Kidney (tissue), 22 donors: ENCODE measurements at places on chromosomes 11 and 22. TPM values are rescaled to one million over a fixed set of nuclear protein-coding genes. Genes with fewer than 3 reads are reported as not detected.

The ACR gene
- polyA plus RNA-seq = 1.0 TPM

The OR52I2 gene
- not detected for polyA plus RNA-seq

DNA sequence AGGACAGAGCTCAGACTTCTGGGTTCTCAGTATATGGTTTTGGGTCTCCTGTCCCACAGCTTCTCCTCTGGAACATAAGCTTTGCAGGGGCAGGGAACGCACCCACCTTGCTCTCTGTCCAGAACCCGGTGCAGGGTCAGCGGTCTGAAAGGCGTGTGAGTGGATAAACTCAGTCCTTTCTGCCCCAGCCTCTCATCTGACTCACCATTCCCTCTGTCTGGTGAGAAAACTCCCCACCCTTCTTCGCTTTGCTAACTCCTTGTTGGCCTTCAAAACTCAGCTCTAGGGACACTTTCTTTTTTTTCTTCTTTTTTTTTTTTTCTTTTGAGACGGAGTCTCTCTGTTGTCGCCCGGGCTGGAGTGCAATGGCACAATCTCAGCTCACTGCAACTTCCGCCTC lies 68.9 kb upstream of the NUP50 start:
- no peak for DNase-seq

- DNase-seq = no peak
Measured at GRCh38 chr11:15229069-15229468, 114.3 kb downstream of the INSC start.

- DNase-seq = no peak
Measured at GRCh38 chr22:44489817-44490216, 8.2 kb downstream of the RTL6 start.

GRCh38 chr22:23769321-23769965 lies 1.7 kb upstream of the CHCHD10 start:
- DNase-seq = no peak

GRCh38 chr22:48576333-48577013 lies 1251.2 kb downstream of the BRD1 start:
- peak; percentile 80 for DNase-seq
